ENCODE measurements at places on chromosomes 13 and 19.

GRCh38 chr19:7391218-7391670 is 42.5 kb downstream of the ARHGEF18 start:
- no peak for DNase-seq

DNA sequence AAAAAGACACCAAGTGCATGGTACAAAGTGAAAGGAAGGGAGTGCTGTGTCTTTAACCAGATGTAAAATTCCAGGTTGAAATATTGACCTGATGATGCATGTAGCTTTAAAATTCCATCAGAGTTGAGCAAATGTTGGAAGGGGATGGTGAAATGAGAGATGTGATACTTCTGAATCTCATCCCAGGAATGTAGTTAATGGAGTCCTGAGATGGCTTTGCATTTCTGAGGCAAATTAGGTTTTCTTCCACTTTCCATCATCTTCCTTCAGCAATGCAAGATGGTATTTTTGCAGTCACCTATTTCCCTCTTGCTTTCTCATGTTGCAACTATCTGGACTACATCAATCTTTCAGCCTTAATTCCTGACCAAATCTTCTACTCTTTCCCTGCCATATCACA is 194.1 kb upstream of the MIR17HG start:
- DNase-seq = no peak

DNA sequence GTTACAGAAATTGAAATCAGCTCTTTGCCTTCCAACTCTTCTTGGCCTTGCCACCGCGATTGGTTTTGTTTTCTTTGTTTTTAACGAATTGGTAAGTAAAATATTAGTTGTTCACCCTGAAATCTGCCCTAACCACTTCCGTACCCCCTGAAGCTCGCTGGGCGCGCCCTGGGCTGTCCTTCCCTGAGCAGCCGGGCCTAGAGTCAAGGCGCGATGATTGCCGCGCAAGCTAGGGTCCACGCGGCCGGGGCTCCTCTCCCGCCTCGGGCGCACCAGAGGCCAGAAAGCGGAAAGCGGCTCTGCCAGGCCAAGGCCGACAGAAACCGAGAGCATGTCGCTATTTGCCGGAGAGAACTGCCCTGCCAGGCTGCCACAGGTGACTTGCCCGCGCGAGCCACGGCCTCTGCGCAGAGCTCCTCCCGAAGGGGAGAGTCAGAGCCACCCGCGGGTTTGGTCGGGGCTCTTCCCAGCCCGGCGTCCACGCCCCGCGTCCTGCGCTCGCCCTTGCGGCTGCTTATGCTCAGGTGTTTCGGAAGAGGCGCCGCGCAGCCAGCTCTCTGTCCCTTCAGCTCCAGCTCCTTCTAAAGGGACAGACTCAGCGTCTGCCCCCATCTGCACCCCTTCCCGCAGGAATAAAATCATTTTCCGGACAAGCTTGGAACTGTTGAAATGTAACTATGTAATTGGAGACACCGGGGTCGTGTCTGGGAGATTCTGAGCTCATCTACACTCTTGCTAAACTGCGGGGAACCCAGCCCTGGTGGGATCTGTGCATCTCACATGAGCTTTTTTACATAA is 6.6 kb upstream of the CDX2 start:
- no peak for DNase-seq

GRCh38 chr13:46544811-46545210 is 8.2 kb upstream of the LRCH1 start:
- no peak for DNase-seq

DNA sequence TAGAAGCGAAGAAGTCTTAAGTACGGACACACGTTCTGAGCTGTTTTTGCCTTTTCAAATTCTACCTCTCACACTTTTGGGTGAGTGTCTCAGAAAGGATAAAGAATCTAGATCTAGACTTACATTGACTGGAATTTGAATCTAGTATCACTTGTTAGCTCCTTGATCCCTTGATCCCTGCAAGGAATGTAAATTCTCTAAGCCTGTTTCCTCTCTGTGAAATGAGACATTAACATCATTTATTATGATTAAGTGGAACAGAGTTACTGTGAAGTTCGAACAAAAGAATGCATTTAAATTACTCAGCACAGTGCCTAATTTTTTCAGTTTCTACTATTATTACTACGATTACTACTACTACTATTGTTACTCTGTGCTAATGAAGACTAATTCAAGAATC is 86.6 kb upstream of the POSTN start:
- DNase-seq = no peak

- DNase-seq = no peak
These were observed 266.4 kb downstream of the NALCN start for GRCh38 chr13:101149735-101150384.

DNA sequence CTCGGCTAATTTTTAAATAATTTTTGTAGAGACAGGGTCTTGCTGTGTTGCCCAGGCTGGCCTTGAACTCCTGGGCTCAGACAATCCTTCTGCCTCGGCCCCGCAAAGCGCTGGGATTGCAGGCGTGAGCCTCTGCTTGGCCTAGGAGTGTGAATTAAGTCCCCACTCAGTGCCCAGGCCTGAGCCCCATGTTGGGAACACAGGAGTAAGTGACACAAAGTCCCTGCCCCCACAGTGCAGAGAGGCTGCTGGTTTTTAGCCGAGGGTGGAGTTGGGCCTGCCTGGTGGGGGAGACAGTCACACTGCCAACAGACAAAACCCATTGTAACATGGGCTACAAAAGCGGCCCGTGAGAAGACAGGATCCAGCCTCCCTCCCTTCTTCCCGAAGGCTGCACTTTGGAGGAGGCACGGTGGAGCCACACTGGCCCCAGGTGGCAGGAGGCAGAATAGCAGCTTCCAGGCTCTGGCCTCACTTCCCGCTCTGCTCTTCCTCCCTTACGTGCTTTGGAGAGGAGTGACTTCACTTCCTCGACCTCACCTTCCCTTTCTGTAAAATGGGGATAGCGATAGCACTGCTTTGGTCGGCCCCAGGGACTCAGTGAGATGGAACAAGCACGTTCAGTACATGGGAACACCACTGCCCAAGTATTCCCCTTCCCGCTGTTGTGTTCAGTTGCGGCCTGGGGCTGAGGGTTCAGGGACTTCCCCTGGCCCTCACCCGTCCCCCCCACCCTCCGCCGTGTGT is 15.2 kb upstream of the EHD2 start:
- DNase-seq = peak; percentile 37

GRCh38 chr19:39474139-39474620 is 6.5 kb upstream of the TIMM50 start:
- peak; percentile 71 for DNase-seq
